Stimulated activated CD4-positive, alpha-beta T cell treated with anti-CD3 and anti-CD28 coated beads, Interleukin-1b, Interleukin-23, amount 100 ng/mL, for 4 hours (primary cell): ENCODE measurements at places on chromosomes 13 and 19.

DNA sequence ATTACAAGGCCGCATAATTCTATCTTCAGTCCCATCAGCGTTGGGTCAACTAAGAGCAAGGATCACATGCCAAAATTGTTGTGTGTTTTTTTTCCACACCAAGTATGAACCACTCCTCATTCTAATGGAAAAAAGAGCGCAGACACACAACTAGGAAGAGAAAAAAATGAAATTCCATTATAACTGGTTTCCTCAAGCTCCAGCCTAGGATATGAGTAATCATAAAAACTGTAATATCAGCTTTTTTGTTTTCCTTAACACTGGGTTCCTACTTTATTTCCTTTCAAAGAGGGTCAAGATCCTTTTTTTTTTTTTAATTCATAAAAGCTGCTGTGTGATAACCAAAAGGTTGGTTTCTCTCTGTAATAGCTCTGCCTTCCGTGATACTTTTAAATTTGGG is 19.4 kb downstream of the TSHZ3 start:
- DNase-seq: no peak

DNA sequence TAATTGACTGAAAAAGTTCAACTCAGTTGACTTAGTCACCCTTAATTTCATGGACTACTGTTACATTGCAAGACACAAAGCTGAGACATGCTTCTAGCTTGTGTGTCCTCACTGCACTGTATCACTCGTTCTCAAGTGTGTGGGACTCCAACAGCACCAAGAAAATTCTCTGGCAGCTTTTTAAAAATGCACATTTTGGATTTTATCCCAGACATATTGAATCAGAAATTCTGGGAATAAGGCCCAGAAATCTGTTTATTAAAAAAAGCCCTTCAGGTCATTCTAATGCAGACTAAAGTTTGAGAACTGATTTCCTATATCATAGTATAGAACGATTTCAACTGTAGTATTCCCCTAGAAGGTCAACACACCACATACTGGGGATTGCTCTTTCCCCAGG is 1485.3 kb downstream of the PCDH9 start:
- no peak for DNase-seq

GRCh38 chr19:2330255-2330631 is 1.8 kb downstream of the SPPL2B start:
- DNase-seq: no peak

GRCh38 chr19:51820011-51820410 is 25.1 kb downstream of the FPR3 start:
- DNase-seq: no peak

GRCh38 chr19:58557221-58558065 is 968 bp downstream of the UBE2M start:
- DNase-seq: no peak

- DNase-seq: no peak
Observed at GRCh38 chr19:16739546-16739945, 19.9 kb downstream of the NWD1 start.

DNA sequence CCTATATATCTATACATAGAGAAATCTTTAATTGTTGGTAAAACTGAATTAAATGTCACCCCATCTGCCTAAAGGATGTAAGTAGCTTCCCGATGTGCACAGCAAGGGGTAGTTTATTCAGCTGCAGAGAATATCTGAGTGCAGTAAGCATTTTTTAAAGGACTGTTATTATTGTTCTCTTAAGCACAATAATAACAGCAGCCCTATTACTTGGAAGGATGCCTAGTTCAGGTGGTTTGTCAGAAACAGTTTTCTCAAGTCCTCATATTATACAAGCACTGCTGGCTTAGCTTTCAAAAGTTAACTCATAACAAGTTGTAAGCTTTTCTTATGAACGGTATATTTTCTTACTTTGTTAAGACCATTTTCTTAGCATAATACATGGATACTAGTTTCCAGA is 142.6 kb downstream of the CRYL1 start:
- no peak for DNase-seq

- no peak for DNase-seq
Observed at GRCh38 chr13:75407998-75408397, 74.0 kb downstream of the TBC1D4 start.

DNA sequence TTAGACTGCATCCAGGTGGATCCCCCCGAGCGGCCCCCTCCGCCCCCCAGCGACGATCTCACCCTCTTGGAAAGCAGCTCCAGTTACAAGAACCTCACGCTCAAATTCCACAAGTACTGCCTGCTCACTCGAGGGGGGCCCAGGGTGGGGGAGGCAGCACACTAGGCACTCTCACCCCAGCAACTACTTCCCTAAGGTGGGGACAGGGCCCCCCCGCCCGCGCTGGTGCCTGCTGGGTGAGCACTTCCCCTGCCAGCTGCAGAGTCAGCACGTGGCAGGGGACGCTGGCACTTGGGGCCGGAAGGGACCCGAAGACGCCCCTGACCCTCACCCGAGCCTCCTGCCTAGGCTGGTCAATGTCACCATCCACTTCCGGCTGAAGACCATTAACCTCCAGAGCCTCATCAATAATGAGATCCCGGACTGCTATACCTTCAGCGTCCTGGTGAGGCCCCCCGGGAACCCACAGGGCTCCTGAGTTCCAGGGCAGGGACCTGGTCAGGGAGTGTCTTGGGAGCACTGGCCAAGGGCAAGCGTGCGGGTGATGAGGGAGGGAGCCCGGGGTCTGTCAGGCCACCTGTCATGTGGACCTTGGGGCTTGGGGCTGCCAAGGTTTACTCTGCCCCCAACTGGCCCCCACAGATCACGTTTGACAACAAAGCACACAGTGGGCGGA is 5.2 kb downstream of the MCOLN1 start:
- no peak for DNase-seq

- DNase-seq: no peak
Observed at GRCh38 chr13:62643799-62644524, 1228.3 kb upstream of the PCDH20 start.

DNA sequence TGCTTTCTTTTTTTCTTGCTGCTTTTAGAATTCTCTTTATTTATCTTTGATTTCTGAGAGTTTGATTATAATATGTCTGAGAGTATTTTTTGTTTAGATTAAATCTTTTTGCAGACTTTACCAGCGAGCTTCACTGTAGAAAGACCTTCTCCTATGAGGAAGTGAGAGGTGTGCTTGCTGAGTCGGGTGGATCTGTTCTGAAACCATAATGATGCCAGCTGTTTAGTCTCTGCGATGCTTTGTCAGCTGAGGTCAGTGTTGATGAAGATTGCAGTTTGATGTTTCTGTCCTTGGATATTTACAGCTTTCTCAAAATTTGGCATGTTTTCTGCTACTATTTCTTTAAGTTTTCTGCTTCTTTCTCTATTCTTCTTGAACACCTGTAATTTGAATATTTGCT is 309.1 kb upstream of the SLITRK6 start:
- DNase-seq: no peak

GRCh38 chr13:51130348-51130747 is 19.3 kb upstream of the C13orf42 start:
- DNase-seq: no peak

GRCh38 chr13:41696163-41697003 is 239.0 kb downstream of the RGCC start:
- DNase-seq: no peak

DNA sequence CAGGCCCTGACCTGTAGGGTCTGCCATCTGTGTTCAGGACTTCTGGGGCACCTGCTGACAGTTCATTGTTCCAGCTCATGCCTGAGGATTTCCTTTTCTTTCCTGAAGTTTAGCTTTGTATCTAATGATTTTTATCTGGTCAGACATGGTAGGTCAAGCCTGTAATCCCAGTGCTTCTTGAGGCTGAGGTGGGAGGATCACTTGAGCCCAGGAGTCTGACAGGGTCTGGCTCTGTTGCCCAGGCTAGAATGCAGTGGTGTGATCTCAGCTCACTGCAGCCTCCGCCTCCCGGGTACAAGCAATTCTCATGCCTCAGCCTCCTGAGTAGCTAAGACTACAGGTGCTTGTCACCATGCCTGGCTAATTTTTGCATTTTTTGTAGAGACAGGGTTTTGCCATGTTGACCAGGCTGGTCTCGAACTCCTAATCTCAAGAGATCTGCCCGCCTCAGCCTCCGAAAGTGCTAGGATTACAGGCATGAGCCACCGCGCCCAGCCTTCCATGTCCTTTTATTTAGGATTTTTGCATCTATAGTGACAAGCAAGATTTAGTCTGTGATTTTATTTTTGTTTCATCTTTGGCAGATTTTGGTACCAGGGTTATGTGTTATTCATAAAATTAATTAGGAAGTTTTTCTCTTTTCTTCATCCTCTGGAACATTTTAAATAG is 33.2 kb downstream of the CHST8 start:
- DNase-seq: no peak

DNA sequence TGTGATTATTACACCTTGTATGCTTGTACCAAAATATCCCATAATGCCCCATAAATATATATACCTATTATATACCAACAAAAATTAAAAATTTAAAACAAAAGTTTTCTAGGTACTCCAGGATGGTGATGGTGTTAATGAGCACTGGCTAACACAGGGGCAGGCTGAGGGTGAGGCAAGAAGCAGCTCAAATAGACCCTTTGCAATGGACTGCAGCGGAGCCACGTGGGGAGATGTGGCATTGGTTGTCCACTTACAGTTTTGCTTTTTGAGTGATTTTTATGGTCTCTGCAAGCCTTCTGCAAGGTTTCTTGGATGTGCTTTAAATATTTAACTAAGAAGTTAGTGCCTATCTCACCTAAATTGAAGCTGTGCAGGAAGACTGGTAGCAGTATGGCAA is 132.9 kb downstream of the RAP2A start:
- no peak for DNase-seq

DNA sequence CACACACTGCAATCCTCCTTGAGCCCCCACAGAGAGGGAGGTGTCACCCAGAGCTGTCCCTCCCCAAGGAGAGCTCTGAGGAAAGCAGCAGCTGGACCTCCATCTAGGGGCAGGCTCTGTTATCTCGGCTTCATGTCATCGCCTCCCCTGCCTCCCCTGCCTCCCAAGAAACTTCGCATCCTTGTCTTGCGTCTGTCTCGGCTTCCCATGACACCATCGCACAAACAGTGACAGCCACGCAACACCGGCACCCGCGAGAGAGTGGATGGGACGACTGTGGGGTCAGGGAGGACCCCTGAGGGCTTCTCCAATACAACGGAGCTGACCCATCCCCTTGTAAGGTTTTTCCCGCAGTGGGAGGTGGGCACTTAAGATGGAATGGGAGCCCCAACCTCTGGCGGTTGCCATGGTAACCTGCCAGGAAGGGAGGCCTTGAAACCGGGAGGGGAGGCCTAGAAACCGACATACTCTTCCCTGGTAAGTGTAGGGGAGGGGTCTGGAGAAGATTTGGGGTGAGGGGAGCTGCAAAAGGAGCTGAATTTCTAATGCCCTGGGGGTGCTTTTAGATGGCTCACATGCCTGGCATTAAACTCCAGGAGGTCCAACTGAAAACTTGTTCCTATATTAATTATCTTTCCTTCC is 16.3 kb downstream of the TLE2 start:
- no peak for DNase-seq

- no peak for DNase-seq
Observed at GRCh38 chr19:47429140-47429793, 9.9 kb upstream of the MEIS3 start.

DNA sequence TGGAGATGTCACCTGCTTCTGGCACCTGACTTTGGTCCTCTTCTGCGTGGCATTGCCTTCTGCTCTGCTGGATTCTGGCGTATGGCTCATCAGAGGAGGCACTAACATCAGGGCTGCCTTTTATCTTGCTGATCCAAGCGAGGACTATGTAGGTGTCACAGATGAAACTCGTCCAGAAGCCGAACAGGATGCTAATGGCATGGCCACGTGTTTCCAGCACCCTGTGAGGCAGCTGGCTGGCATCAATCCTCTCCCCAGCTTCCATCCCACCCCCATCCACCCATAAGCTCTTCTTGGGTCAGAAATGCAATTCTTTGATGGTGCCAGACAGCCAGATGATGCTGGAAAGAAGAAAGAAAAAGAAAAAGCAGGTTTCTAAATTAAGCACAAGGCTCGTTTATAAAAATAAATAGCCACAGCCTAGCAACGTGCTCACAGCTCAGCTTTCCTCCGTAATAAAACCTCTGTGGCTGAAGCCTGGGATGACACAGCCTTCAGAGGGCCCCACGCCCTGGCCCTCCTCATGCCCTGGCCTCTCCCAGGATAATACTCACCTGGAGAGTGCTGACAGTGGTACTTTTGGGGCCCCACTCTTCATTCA is 212.9 kb upstream of the SERP2 start:
- no peak for DNase-seq

- DNase-seq: no peak
Observed at GRCh38 chr13:52615134-52615801, 27.0 kb upstream of the HNRNPA1L2 start.
